ENCODE measurements at places on chromosomes 7 and 10.

DNA sequence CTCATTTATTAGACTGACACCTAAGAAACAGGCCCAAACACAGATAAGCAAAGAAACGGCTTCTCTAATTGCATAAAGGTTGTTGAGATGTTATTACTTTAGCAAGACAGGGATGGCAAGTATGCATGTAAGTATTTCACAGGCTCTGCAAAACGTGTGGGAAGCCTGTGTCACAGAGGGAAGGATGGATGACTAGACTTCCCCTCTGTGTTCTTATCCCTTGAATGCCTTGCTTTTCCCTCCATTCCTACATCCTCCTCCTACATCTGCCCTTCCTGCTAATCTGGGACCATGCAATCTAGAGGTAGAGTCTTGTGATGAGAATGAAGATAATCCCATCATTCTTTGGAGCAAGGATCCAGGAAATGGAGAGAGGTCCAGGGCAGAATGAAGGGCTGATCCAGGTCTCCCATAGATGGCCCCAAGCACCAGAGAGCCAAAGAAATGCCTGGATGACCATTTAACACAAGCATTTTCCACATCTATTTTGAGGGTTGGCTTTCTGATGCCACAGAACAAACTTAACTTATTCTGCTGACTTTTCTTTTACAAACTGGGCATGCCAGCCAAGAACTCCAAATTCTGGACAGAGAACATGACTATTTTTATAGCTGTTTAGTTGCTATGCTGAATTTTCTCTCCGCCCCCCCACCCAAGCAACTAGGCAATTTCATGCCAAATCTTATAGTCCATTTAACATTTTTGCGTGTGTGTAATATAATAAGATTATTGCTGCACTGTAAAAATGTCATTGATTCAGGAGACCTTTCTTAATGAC, 48.1 kb downstream of the NRP1 start:
- no peak for DNase-seq

DNA sequence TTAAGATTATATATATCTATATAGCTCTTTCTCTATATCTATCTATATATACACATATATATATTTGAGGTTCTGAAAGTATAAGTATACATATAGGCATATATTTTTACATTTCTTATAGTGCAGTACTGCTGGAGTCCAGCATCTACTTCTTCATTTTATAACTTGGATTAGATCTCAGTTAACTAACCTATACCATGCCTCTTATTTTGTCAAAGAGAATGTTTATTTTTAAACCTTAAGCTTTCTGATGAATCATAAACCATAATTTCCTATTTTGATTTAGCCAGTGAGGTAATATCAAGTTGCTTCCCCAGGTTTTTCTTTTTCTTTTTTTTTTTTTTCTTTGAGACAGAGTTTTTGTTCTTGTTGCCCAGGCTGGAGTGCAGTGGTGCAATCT, 8.1 kb downstream of the ZNF32 start:
- DNase-seq = no peak

GRCh38 chr7:64908358-64908757, 5.3 kb downstream of the ZNF273 start:
- no peak for DNase-seq

GRCh38 chr10:61284222-61284890, 168.8 kb downstream of the TMEM26 start:
- peak; percentile 76 for DNase-seq

DNA sequence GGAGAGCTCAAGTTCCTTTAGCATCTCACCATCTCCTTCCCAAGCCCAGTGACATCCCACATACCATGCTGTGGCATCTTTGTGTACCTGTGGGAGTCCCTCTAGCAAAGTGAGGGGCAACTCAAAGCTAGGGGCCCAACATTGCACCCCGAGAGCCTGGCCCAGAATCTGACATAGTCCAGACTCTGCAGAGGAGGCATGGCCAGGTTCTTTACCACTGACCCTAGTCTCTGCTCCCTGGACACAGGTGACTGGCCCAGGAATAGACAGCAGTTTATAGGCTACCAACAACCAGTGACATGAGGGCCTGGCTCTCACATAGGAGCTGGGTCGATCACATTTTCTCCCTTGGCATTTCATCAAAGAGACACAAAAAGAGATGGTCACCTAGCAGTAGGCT, 444.0 kb upstream of the ZMIZ1 start:
- DNase-seq = no peak

- no peak for DNase-seq
Measured at GRCh38 chr10:93993414-93993781, 333 bp upstream of the PLCE1 start.

GRCh38 chr7:143884241-143884968, 17.6 kb downstream of the TCAF1 start:
- DNase-seq = no peak

- no peak for DNase-seq
Measured at GRCh38 chr7:108413782-108414492, 42.3 kb downstream of the NRCAM start.

DNA sequence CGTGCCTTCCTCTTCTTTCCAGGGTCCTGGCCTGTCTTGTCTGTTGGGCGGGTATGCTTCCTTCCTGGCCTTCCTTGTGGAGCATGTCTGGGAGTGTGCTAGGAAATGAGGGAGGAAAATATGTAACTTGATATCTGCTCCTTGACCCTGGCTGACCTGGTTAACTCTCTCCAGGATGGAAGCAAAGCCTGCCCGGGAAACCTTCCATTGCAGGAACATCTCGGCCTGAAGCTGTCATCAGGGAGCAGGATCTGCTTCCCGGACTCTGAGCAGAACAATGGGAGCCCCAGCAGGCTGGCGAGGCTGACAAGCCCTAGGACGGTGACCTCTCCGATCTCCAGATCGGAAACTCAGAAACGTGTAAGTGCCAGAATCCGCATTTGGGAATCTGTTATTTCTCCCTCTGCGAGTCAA, 340.3 kb downstream of the FRMD4A start:
- DNase-seq = no peak

- no peak for DNase-seq
Measured at GRCh38 chr10:59167512-59167911, 8.9 kb upstream of the PHYHIPL start.

GRCh38 chr7:115910541-115911164, 119.9 kb downstream of the TFEC start:
- DNase-seq = peak; percentile 51

- DNase-seq = peak; percentile 48
Measured at GRCh38 chr7:87934699-87935383, 790 bp downstream of the ADAM22 start.

GRCh38 chr7:148458263-148458662, 132.3 kb upstream of the C7orf33 start:
- DNase-seq = peak; percentile 14

DNA sequence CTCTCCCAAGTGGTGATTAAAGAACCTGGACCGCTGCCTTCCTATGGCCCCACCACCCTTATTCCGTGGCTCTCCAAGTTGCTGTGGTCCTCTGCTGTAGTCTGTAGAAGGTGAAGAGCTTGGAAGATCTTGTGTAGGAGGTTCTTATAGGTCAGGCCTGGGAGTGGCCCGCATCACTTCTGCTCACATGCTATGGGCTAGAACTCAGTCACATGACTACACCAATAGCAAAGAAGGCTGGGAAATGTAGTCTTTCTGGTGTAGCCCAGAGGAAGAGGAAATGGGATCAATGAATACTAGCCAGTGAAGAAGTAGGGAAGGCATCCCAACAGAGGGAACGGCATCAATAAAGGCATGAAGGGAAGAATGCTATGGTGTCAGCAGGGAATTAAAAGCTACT, 41.3 kb upstream of the AOAH start:
- peak; percentile 59 for DNase-seq

- DNase-seq = no peak
Measured at GRCh38 chr7:159269745-159270144, 125.1 kb upstream of the VIPR2 start.

DNA sequence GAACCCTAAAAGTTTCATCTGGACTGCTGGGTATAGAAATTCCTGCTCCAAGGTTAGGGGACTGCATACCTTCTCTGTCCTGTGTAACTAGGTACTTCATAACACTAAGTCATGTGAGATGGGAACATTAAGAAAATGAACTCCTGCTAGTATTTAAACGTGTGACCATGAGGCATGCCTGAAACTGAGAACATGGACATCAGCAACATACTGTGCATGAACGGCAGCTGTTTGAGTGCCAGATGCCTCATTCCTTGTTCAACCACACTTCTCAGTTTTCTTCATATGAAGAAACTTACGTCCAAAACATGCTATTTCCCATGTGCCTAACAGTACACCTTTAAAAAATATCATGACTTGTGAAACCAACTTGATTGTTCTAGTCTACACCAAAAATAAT, 88.5 kb downstream of the CREM start:
- no peak for DNase-seq

- peak; percentile 71 for DNase-seq
Measured at GRCh38 chr7:151251689-151252560, 3.4 kb upstream of the SMARCD3 start.

DNA sequence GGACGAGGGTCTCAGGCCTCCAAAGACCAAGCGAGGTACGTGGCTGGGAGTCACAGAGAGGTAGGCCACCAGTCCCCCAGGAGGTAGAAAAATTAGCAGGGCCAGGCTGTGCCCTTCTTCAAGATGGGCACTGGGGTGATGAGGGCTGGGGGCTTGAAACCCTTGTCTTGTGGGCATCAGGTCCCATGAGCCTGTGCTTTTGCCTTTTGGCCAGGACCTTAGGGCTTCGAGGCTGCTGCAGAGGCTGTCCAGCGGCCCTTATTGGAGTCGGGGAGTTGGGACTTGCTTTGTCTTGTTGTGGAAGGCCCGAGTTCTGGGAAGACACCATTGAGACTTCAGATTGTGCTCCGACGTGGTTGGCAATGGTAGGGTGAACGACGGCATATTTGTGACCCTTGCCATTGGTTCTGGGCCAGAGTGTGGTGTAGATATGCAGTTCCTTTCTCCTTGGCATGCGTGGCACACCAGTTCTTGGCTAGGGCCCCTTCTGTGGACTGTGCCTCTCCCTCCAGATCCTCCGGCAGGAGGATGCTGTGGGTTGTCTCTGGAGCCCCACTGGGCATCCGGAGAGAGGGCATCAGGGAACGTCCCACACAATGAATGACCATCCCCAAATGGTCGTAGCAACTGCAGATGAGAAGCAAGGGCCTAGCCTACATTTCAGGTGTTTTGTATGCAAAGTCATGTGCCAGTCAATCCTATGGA, 931 bp downstream of the SH2D4B start:
- DNase-seq = no peak

GRCh38 chr10:100837300-100837699, 75.5 kb upstream of the SLF2 start:
- DNase-seq = no peak

DNA sequence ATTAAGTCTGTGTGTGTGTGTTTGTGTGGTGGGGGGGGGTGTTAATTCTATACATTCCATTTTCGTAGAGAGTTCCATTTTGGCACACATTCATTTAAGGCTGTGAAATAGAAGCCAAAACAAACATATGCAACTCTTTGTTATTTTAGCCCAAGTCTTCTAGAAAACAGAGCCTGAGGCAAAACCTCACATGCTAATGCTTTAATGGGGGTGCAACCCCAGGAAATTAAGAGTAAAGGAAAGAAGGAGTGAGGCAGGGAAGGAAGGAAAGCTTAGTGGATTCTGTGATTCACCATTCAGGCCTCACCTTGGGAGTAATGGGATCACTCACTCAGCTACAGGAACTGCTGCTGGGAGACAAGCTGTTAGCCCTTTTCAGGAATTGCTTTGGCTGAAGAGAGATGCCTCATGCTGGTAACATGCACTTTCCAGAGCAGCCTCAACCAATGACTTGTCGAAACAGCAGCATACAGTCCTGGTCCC, 73.0 kb upstream of the CTTNBP2 start:
- no peak for DNase-seq

DNA sequence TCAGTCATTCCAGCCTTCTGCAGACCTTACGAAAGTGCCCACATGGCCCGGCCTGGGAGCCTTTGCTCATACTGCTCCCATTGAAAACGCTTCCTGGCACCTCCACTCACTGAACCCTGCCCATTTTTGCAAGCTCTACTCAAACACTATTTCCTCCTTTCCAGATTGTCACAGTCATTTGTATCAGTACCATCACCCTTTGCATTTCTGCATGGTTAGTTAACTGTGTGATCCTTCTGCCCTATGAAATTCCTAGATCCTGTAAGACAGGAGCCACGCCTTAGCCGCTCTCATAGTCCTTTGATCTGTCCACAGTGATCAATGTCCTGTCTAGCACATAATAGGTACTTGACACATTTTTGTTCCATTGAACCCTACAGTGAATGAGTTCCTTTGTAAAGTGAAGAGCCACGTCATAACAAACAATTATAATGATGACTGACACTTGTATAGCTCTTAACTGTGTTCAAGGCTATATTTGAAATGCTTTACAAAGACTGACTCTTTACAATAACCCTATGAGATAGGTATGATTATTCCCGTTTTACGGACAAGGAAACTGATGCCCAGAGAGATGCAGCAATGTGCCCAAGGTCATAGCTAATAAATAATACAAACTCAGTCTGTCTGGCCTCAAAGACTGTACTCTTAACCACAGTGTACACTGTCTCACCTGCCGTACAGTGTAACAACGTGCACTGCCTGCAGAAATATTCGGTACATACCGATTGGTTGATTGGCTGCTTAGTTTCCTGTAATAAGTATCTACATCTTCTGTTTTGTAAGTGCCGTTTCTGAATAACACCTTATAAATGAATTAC, 16.6 kb upstream of the ITIH2 start:
- no peak for DNase-seq

GRCh38 chr7:155820788-155821187, 8.5 kb upstream of the SHH start:
- DNase-seq = no peak

GRCh38 chr7:3067193-3067592, 23.5 kb upstream of the CARD11 start:
- DNase-seq = no peak

DNA sequence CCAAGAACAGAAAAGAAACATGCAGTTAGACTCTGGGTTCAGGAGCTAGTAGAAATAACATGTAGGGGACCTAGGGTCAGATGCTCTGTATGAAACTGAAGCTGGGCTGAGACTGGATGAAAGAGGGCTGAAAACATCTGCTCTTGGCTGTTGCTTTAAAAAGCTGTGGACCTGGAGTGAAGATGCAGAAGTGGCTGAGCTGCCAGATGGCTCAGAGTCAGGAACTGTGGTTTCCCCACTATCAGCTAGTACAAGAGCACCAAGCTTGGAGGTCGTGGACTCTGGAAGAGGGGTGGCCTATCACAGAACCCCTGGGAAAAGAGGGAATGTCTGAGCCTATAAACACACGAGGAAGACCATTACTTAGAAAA, 5.9 kb downstream of the ADK start:
- DNase-seq = peak; percentile 25

- no peak for DNase-seq
Measured at GRCh38 chr10:96122824-96123223, 7.3 kb upstream of the ZNF518A start.

- no peak for DNase-seq
Measured at GRCh38 chr10:8352171-8353075, 297.9 kb downstream of the GATA3 start.

GRCh38 chr7:101952355-101953247, 135.2 kb downstream of the CUX1 start:
- DNase-seq = no peak

DNA sequence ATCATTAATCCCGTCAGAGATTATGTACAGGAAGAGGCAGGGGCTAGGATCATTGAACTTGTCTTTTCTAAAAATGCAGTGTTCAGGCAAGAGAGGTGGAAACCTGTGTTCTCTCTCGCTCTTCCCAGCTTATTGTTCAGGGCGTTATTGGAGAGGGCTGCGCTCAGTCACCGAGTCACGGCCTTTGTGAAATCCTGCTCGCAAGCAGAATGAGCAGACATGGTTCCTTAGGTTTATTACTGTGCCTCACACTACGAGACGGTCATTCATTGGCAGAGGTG, 631 bp upstream of the PRKRIP1 start:
- no peak for DNase-seq

All from NCI-H82 (cell line).